ENCODE measurements at places on chromosomes 2 and 18. TPM values are rescaled to one million over a fixed set of nuclear protein-coding genes. Genes with fewer than 3 reads are reported as not detected.

DNA sequence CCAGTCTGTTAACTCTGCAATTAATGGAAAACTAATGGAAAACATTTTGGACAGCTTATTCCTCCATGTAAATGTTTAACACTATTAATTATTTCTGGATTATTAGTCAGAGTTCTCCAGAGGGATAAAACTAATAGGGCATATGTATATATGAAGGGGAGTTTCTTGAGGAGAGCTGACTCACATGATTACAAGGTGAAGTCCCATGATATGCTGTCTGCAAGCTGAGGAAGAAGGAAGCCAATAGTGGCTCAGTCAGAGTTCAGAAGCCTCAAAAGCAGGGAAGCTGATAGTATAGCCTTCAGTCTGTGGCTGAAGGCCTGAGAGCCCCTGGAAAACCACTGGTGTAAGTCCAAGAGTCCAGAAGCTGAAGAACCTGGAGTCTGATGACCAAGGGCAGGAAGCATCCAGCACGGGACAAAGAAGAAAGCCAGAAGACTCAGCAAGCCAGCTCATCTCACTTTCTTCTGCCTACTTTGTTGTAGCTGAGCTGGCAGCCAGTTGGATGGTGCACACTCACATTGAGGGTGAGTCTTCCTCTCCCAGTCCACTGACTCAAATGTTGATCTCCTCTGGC is 136.0 kb downstream of the PTH2R start:
- DNase-seq, result no peak
- H3K27me3 ChIP-seq, result no peaks in the 10 kb centered on the region
- H3K4me1 ChIP-seq, result no peaks in the 10 kb centered on the region
- H3K4me3 ChIP-seq, result no peak overlapping the region

DNA sequence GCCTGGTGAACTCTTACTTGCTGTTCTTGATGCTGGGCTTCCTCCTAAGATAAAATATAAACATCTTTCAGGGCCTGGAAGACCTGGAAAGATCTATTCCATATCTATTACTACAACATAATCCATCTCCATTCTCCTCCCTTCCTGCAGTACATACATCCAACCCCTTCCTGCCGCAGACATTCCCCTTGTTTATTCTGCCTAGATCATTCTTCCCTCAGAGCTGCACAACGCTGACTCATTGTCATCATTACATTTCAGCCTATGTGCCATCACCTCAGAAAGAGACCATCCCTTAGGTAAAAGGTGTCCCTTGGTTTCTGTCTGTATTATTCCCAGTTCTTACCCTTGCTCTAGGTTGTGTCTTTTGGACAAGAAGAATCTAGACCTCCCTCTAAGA is 2.5 kb upstream of the CDH7 start:
- DNase-seq, result no peak
- no peak overlapping the region for H3K27ac ChIP-seq

DNA sequence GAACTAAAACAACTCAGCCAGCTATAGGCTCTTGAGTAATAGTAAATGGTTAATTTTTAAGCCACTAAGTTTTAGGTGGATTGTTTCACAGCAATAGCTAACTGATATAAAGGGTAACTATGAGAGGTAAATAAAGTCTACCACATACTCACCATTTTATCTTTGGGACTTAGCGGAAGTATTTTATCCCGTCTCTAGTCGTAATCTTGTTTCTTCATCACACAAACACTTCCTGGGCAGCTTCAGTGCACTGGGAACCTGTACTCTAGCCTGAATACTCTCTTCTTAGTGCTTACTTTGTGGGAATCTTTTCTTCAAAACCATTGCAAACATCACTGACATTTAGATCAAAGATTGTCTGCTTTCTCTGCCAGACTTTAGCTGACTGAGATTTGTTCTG is 360.5 kb downstream of the EPHA4 start:
- H3K27me3 ChIP-seq, result no peaks in the 10 kb centered on the region
- no peaks in the 10 kb centered on the region for H3K4me1 ChIP-seq
- DNase-seq, result no peak
- H3K27ac ChIP-seq, result no peak overlapping the region
- no peaks in the 10 kb centered on the region for H3K36me3 ChIP-seq

DNA sequence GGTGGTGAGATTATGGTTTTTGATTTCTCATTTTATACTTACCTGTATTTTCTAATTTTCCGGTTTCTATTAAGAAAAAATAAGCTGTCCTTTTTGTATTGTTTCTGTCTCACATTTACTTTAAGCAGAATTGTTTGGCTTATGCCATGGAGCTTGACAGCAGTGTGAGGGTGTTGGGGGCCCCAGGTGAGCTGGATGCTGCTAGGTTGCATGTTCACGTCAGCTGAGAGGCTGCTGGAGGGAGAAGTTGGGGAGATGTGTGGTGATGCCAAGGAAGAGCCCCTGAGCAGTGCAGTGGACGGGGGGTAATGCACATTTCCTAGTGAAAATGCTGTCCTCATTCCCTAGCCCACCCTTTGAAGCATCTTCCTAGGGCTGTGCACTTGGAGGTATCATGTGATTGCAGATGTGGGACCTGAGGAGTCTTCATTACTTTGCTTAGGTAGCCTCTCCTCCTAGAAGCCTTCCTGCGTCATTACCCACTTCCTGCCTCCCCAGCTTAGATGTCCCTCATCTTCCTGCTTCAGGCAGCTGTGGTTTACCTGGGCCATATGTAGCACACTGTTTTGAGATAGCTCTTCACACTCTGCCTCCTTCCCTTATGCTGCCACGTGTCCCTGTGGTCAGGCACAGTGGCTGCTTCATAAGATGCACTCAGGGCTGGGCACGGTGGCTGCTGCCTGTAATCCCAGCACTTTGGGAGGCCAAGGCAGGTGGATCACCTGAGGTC is 16.2 kb downstream of the ATG16L1 start:
- H3K36me3 ChIP-seq, result peaks cover 55% of the 10 kb centered on the region
- peak overlapping the region; percentile 56 for H3K4me3 ChIP-seq

- H3K4me1 ChIP-seq, result no peaks in the 10 kb centered on the region
- no peak for DNase-seq
- no peak overlapping the region for H3K27ac ChIP-seq
- peaks cover 5% of the 10 kb centered on the region for H3K27me3 ChIP-seq
- H3K36me3 ChIP-seq, result no peaks in the 10 kb centered on the region
Measured at GRCh38 chr2:98298683-98299164, 47.5 kb upstream of the CNGA3 start.

The G6PC2 gene
- total RNA-seq, result not detected

DNA sequence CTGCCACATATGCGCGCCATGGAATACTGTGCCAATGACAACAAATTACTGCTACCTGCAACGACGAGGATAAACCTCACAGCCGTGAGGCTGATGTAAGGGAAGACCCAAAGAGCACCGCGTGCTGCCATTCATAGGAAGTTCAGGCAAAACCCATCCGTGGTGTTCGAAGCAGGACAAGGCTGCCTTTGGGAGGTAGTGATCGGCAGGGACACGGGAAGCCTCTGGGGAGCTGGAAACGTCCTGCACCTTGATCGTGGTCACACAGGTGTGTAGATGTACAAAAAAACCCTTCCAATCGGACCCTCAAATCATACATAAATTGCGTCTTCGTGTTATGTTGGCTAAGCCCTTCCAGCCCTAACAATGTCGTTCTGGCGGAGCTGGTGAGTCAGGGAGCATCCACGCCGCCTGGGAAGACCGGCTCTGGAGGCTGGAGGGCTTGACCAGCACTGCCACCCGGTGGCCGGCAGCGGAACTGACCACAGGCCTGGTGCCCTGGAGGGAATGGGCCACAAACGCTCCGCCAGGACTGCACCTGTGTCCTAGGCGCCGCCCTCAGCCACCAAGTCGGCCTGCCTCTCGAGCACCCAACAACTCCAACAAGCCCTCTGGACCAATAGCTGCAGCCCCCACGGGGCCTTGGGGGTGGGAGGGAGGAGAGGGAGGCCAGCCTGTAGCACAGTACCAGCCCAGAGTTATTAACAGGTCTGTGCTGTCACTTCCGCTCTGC is 4.1 kb upstream of the NEURL3 start:
- H3K36me3 ChIP-seq, result no peaks in the 10 kb centered on the region
- no peak for DNase-seq
- H3K27me3 ChIP-seq, result no peaks in the 10 kb centered on the region
- H3K4me3 ChIP-seq, result no peak overlapping the region

The ZFAND2B gene
- total RNA-seq, result 70.8 TPM

DNA sequence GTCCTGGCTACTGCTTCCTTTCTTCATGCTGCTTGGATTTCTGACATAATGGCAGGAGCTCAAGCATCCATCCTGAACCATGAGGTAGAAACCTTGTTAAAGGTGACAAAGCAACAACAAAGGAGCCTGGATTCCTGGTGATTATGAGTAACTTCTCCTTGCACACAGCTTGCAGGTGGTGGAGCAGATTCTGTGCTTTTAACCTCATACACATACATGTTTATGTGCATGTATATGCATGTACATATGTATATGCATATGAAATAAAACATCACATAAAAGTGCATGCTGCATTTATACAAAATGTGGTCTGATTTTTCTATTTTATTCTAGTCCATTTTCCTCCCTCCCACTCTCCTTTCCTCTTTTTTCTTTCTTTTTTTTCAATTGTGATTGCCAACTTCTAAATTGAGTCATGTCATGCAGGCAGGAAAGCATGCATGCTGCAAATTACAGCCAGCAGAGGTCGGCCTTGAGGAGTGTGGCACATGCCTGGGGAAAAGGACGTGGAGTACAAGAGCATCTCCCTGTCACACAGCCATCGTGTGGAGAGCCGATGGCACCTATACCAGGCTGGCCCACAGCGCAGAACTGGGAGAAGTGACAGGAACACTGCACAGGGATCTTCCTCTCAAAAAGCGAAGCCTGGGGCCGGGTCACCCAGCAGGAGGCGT is 17.9 kb downstream of the LCT start:
- no peak overlapping the region for H3K4me3 ChIP-seq
- H3K27ac ChIP-seq, result no peak overlapping the region
- peaks cover 17% of the 10 kb centered on the region for H3K4me1 ChIP-seq
- DNase-seq, result no peak

The ITGB6 gene
- total RNA-seq, result not detected

DNA sequence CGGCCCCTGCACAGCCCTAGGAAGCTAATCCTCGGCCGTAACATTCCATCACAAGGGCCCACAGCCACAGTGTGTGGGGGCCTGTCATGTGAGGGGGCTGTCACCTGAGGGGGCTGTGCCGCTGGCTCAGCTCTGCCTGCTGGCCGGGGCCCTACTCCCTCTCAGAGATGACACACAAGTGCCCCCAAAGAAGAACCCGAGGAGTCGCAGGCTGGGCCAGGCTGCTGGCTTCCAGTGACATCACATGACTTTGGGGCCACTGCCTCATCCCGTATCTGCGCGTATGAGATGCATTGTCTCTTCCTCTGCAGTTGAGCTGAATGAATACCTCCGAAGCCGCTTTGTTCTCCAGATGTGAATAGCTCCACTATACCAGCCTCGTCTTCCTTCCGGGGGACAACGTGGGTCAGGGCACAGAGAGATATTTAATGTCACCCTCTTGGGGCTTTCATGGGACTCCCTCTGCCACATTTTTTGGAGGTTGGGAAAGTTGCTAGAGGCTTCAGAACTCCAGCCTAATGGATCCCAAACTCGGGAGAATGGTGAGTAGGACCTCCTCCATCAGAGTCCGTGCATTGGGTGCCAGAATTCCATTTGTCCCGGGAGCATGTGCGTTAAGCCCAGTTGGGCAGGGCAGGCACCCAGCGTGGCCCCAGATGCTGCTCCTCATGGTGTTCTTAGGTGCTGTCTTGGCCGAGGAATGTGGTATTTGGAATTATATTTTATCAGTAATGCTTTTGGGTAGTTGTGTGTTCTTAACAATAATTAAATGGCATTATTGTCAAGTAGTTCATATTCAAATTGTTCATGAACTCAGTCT is at the start of gene CNDP1:
Gene CNDP1 (plus strand): TSS at position 351 of the 820 bp plus-strand sequence. CDS start 168 bp downstream, at position 519.
- DNase-seq, result no peak
- no peak within 1 kb of the TSS for H3K27ac ChIP-seq
- no peaks in the 10 kb centered on the region for H3K4me1 ChIP-seq
- H3K36me3 ChIP-seq, result no peaks in the 10 kb centered on the region

- H3K4me1 ChIP-seq, result no peaks in the 10 kb centered on the region
- no peak overlapping the region for H3K4me3 ChIP-seq
- H3K27me3 ChIP-seq, result no peaks in the 10 kb centered on the region
- no peak overlapping the region for H3K27ac ChIP-seq
Measured at GRCh38 chr2:18907937-18908336, 318.6 kb upstream of the NT5C1B start.

The MARCO gene
- not detected for total RNA-seq

The TAF1B gene
- 23.9 TPM for total RNA-seq

DNA sequence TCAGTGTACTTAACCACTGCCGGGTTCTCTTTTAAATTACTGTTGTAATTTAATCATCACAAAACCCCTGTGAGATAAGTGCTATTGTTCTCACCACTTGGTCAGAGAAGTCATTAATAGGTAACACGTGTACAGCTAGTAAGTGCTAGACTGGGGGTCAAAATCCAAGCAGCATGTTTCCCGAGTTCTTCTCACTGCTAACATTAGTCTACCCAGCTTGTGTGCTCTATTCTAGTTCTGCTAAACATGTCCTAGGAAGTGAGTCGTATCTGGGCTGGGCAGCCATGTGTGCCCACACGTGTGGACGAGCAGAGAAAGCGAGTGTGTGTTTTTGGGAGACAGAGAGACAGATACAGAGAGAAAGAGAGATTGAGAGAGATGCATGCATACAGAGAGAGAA is 94.1 kb downstream of the BIN1 start:
- H3K27me3 ChIP-seq, result peaks cover 9% of the 10 kb centered on the region
- no peaks in the 10 kb centered on the region for H3K4me1 ChIP-seq
- H3K36me3 ChIP-seq, result no peaks in the 10 kb centered on the region
- no peak overlapping the region for H3K27ac ChIP-seq
- no peak for DNase-seq

- peaks cover 3% of the 10 kb centered on the region for H3K27me3 ChIP-seq
- no peak overlapping the region for H3K27ac ChIP-seq
- H3K4me1 ChIP-seq, result no peaks in the 10 kb centered on the region
- no peak overlapping the region for H3K4me3 ChIP-seq
- DNase-seq, result no peak
Measured at GRCh38 chr18:7575465-7576028, 8.4 kb downstream of the PTPRM start.

- H3K36me3 ChIP-seq, result peaks cover 3% of the 10 kb centered on the region
- H3K27me3 ChIP-seq, result no peaks in the 10 kb centered on the region
- H3K4me1 ChIP-seq, result no peaks in the 10 kb centered on the region
- no peak overlapping the region for H3K27ac ChIP-seq
- no peak for DNase-seq
- no peak overlapping the region for H3K4me3 ChIP-seq
Measured at GRCh38 chr2:3268705-3269029, 109.0 kb downstream of the EIPR1 start.

The MAT2A gene
- 137 TPM for total RNA-seq

The MC5R gene
- total RNA-seq, result not detected

- H3K27ac ChIP-seq, result no peak overlapping the region
- DNase-seq, result no peak
- H3K4me1 ChIP-seq, result no peaks in the 10 kb centered on the region
- H3K4me3 ChIP-seq, result no peak overlapping the region
Measured at GRCh38 chr2:72222829-72223564, 75.3 kb upstream of the CYP26B1 start.

DNA sequence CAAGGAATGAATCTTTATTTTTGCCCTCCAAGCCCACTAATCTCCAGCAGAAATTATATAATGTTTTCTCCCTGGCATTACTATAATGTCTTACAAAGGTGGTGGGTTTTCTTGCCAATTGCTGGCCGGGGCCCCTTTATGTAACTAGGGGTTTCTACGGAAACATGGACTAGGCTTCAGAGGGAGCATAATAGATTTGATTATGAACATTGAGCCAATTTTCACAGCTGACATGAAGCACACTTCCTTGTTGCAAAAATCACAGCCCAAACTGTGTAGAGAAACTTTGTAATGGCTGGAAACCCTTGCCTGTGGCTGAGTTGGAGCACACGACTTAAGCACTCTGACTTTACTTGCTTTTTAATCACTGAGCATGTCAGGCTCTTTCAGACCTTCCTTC is 3.8 kb upstream of the CYRIA start:
- no peaks in the 10 kb centered on the region for H3K36me3 ChIP-seq
- no peak overlapping the region for H3K27ac ChIP-seq
- peaks cover 7% of the 10 kb centered on the region for H3K27me3 ChIP-seq
- DNase-seq, result no peak
